Stimulated activated CD4-positive, alpha-beta T cell treated with anti-CD3 and anti-CD28 coated beads, TNF-alpha, amount 100 ng/mL, for 24 hours (primary cell): ENCODE measurements at places on chromosomes 2 and 18.

DNA sequence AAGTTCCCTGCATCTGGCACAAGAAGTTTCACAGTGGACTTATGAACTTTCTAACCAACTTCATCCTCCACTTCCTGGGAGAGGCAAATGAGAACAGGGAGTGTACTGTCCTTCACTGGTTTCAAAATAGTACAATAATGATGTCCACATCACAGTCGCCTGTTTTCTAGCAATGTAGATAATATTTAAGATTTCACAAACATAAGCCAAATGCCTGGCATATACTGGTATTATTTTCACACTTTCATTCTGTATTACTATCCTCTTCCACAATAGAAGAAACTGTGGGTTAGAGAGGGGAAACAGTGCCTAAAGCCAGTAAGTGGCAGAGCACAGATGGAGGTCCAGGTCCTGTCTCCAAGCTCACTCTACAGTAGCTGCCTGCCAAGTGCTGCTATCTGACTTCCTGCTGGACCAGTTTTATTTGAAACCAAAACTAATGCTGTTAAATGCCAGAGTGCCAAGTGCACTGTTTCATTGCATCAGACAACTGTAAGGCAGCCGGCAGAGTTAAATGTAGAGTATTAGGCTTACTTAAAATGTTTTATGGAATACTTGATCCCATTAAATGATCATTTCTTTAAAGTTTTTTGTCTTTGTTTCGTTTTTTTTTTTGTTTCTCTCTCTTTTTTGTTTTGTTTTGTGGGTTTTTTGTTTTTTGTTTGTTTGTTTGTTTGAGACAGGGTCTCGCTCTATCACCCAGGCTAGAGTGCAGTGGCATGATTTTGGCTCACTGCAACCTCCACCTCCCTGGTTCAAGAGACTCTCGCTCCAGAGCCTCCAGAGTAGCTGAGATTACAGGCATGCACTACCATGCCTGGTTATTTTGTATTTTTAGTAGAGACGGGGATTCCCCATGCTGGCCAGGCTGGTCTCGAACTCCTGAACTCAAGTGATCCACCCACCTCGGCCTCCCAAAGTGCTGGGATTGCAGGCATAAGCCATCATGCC lies 15.1 kb downstream of the COBLL1 start:
- DNase-seq = no peak

GRCh38 chr2:159441182-159441581 lies 154.7 kb upstream of the WDSUB1 start:
- DNase-seq = no peak

DNA sequence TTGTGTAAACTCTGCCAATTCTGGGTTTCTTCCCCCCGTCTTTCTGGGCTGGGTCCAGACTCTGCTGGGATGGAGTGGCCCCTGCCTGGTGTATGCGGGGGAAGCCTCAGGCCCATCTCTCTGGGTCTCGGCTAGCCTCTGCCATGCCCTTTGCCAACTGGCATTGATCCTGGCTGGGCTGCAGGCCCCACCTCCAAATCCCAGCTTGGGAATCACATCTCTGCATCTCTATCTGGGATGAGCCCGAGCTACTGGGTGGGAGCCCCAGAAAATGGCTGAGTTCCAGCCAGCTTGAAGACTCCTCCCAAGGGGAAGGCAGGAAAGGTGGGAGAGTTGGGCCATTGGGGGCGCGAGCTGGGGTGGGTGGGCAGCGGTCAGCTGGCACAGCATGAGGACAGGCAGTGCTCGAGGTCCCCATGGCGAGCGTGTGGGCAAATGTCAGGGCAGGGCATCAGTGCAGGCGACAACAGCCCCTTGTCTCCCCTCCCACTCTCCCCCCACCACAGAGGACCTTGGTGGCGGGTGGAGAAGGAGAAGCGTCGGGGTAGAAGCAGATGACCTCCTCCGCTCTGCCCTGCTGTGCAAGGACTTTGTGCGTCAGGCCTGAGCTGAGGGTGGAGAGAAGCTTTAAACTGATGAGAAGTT lies 139.4 kb downstream of the ASB1 start:
- DNase-seq = no peak

DNA sequence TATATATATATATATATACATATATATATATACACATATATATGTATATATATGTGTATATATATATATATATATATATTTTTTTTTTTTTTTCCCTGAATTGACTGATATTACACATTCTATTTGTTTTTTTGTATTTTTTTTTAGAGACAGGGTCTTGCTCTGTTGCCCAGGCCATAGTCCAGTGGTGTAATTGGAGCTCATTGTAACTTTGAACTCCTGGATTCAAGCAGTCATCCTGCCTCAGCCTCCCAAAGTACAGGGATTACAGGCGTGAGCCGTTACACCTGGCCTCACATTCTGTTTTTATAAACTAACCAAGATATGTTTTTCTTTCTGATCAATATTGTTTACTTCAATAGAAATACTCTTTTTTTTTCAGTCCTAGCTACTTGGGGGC lies 26.2 kb downstream of the NCAPH start:
- no peak for DNase-seq

DNA sequence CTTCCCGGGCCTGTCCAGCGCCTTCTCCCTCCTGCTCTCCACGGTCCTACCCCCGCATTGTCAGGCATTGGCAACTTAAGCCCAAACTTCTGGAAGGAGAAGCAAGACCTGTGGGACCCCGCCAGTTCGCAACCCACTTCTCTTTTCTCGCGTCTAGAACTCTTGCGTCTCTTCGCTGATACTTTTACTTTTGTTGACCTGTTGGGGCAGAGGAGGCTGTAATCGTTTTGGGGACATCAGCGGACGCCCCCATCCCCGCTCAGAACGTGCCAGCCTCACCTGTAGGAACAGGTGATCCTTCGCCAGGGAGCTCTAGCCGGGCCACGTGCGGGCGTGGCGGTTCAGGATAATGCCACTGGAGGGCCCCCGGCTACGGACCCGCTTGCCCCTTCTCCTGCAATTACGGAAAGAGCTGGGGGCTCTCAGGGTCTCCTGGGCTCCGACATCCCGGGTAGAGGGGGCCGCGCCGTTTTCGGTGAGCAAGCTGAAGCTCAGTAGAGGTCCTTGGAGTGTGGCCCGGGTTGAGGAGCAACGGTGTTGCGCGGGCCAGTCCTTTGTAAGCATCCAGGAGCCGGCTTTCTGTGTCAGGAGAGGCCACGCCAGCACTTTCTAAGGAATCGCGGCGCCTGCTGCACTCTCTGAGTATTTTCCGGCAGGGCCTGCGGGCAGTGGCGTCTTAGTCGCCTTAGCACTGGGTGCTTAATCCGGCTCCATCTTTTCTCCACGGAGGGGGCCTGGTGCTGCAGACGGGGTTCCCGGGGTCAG lies 1.6 kb downstream of the MTCL1 start:
- no peak for DNase-seq

GRCh38 chr2:234979204-234980167 lies 27.7 kb downstream of the SH3BP4 start:
- no peak for DNase-seq

GRCh38 chr2:129876541-129876940 lies 102.9 kb upstream of the RAB6C start:
- DNase-seq = no peak

DNA sequence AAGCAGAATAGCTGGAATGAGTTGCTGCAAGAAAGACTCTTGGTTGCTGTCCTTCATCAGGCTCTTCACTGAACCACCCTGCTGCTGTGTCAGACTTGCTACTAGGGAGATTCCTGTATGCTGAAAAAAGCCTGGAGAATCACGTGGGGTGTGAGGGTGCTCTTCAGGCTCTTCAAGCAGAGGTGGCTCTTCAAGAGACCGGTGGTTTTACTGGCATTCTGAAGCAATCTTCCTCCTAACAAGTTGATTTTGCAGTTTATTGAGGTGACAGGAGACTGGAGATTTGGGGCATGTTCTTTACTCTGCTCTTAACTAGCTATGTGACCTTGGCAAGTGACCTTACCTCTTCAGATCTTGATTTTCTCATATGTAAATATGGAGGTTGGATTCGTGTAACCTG lies 14.1 kb downstream of the TMEM178A start:
- no peak for DNase-seq

- no peak for DNase-seq
These were observed 31.1 kb upstream of the INHBB start for GRCh38 chr2:120314690-120315366.

DNA sequence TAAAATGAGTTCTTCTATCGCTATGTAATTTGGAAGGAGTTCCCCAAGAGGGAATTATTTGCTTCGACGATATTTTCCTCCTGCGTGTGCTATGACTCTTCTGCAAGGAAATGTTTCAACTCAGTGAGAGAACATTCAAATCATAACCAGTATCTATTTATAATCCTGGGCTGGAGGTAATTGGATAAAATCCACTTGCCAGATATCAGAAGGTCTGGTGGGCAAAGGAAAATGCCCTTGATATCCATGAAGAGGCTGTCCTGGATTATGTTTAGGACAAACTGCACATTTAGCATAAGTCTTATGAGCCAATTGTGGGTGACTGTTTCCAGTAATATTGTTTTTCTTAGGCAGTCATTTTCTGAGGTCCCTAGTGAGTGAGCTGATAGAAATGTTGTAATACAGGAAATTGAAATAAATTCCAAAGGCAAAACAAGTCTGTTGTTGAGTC lies 17.7 kb downstream of the RPIA start:
- no peak for DNase-seq

DNA sequence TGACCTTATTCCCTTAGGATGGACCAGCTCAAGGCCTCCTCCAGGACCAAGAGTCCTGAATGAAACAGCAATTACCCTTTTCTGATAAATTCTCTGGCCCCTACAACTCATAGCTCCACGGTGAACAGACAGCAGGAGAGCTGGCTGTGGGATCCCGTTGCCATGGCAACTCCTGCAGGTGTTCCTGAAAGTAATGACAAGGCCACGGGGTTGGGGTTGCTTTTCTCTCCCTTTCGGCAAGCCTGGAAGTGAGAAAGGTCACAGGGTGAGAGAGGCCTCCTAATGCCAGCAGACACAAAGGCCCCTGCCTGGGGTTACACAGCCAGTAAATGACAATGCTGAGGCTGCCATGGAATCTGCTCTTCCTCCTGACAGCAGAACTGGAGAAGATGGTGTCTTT lies 403.0 kb downstream of the NBAS start:
- DNase-seq = no peak

- no peak for DNase-seq
These were observed 60.4 kb upstream of the TANC1 start for GRCh38 chr2:158907926-158908456.

GRCh38 chr2:225566798-225567197 lies 167.3 kb downstream of the NYAP2 start:
- DNase-seq = no peak
